ENCODE measurements at places on chromosomes 1 and 21. TPM values are rescaled to one million over a fixed set of nuclear protein-coding genes. Genes with fewer than 3 reads are reported as not detected.

DNA sequence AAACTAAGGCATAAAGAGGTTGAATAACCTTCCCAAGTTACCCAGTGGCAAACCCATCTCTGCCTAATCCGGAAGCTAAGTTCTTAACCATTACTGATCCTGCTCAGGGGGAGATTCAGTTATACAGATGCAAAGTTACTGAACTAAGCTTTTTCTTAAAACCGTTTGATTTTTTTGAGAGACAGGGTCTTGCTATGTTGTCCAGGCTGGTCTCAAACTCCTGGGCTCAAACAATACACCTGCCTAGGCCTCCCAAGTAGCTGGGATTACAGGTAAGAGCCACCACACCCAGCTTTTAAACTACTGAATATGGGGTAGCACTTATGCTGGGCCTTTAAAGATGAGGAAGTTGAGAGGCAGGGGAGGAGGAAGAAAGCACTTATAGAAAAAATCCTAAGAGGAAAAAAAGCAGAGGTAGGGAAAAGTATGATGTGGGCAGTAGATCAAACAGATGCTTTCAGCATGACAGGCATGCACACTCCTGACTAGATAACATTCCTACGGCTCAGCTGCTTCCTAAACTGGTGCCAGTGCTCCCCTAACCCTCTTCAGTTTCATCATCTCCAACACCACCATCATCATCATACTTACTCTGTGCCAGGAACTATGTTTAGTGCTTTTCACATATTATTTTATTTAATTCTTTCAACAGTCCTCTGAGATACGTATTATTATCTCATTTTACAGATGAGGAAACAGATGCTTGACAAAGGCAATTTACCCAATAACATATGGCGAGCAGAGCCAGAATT lies 5.8 kb downstream of the PAFAH2 start:
- no peak for DNase-seq

The RAP1GAP gene
- total RNA-seq: 10.8 TPM

The TEDDM1 gene
- total RNA-seq: not detected

The VAMP3 gene
- 31.8 TPM for total RNA-seq

- DNase-seq: no peak
Measured at GRCh38 chr1:172354291-172355274, 65.9 kb upstream of the C1orf105 start.

The PRAMEF27 gene
- not detected for total RNA-seq

The RPE65 gene
- total RNA-seq: not detected

DNA sequence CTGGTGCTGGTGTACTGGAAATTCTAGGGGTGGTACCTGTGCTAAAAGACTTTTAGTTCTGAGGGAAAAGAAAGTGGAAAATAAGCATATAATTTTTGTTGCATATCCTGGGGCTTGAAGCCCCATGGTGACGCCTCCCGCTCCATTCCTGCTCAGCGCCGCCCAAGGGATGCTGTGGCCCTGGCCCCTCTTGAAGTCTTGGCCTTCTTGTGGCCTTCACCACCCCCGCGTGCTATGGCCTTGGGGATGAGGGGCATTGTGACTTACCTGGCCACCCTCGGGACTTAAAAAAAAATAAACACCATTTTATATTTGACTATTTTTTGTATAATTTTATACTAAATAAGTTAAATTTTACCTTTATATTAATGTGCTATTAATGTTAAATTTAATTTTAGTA lies 15.3 kb downstream of the IFI16 start:
- DNase-seq: no peak

- no peak for DNase-seq
Measured at GRCh38 chr1:84271441-84272151, 29.9 kb upstream of the SAMD13 start.

DNA sequence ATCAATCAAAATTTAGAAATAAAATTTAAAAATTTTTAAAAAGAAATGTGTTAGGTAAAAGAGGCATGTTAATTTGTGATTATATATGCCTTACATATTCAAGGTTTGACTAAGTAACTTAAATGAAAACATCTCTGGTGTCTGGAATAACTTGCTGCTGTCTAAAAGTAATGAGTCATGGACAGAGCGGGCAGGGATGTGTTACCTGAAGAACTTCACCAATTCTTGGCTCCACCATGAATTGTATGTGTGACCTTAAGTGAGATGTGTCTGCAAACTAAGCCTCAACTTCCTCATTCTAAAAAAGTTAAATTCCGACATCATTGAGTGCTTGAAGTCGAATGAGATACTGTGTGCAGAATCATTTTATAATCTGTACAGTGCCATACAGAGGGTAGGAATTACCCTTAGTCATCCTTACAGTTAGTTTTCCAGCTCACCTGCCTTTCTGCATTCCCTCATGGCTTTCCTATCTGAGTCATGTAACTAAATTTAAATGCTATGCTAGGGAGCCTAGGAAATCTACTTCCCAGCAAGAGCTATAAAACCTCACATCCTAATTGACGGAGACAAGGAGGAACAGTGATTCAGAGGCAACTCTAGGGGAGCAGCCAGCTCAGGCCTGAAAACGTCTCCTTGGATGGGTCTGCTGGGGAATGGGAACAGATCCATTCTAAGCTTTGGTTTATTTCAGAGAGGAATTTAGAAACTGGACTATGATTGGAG lies 100.7 kb upstream of the TSPAN2 start:
- no peak for DNase-seq

The LRRC53 gene
- total RNA-seq: not detected

The S1PR1 gene
- total RNA-seq: 12.1 TPM

DNA sequence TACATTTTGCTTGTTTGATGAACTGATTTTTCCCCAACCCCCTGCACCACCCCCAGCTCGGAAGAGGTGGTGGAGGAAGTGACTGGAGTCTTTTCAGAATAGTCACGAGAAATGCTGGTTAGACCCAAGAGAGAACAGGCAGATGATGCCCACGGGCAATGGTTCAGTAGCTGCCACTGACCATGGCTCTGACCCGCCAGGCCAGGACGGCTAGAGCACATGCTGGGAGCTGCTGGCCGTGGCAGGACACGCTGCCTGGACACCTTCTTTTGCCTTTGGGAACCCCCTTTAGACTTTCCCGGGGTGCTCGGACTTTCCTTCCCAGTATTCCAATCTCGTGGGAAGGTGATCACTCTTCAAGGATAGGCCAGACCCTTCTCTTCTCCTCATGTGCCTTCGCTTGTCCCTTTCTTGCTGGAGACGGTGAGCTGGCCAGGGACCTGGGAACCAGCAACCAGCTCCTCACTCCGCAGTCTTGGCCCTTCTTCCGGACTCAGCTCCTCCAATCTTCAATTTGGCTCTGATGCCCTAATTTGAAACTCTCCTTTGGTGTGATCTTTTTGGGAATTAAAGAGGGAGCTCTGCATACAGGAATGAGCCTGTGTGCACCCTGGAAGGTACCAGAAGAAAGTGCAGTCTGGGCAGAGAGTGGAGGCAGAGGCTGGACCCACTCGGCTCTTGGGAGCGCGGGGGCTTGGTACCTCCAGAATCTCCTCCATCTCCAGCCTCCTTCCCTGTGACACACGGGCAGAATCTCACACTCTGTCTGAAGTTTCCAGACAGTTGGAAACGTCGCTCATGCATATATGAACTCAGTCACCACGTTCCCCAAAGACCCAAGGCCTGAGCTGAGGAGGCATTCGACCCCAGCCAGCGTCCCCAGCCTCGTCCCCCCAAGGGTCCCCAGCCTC lies 4.0 kb upstream of the PDE9A start:
- DNase-seq: no peak

DNA sequence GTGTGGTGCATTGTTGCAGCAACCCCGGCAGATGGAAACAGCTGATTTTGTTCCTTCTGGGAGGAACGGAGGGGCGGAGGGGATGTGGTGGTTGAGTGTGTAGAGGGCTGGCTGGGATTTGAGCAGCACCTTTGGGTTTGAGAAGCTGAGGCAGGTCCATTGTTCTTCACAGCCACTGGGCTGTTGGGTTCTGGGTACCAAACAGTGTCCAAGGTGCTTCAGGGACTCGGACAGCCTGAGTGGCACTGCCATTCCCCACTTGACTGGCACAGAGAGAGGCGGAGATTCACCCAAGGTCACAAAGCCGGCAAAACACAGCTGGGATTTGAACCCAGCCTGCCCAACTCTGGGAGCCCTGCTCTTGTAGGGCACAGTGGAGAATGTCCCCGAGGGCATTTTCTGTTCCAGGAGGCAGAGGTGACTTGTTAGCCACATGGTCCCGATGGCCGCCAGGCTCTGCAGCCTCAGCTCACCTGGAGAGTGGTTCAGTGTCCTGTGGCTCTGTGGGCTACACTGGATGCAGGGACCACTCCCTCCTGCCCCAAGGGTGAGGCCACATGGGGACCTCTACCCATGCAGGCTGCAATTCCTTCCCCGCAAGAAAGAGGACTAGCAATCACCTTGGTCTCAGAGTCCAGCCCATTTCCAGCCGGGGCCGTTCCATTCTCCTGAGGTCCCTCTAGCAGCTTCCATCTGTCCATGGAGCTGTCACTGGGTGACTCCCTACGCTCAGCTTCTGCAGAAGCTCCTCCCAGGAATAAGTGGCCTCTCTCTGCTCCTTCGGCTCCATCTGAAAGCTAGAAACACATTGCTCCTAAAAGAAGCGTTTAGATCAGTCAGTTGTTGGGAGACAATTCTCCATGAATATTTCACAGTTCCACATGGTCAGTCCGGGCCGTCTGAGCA lies 31.2 kb upstream of the C1orf174 start:
- DNase-seq: no peak

The SLC6A9 gene
- 0.65 TPM for total RNA-seq

The UTS2 gene
- total RNA-seq: not detected

The GBP6 gene
- total RNA-seq: not detected

DNA sequence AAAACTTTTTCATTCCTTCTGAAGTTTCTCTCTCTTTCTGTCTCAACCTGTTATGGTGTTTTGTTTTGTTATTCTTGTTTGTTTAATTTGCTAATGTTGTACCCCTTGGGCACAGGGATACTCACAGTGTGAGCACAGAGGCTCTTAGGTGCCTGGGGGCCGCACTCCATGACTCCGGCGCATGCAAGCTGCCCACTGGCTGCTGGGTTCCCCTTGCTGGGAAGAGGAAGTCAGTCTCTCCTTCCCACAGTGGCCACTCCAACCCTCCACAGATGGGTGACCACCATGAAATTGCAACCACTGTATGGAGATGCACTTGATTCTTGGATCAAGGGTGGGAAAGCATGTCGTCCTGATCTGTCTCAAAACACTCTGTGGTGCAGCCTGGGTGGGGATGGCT lies 4.6 kb upstream of the CD1A start:
- DNase-seq: no peak

The GFI1 gene
- 0.38 TPM for total RNA-seq

- DNase-seq: no peak
Measured at GRCh38 chr1:85128316-85128715, 72.5 kb downstream of the SYDE2 start.

DNA sequence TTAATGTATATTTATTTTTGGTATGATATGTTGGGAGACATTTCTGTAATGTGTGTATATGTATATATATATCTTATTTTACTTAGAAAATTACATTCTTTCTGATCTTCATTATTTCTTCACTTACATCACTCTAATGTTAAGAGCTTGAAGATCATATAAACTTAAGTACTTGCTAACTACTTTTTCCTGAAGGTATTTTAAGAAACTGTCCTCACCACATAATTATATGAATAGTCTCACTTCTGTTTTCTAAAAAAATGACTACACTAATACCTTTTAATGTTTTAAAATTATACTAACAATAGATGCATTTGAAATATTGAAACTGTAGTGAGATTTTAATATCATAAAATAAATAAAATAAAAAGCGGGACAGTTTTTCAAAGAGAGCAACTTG lies 377.1 kb downstream of the LRRIQ3 start:
- DNase-seq: no peak

DNA sequence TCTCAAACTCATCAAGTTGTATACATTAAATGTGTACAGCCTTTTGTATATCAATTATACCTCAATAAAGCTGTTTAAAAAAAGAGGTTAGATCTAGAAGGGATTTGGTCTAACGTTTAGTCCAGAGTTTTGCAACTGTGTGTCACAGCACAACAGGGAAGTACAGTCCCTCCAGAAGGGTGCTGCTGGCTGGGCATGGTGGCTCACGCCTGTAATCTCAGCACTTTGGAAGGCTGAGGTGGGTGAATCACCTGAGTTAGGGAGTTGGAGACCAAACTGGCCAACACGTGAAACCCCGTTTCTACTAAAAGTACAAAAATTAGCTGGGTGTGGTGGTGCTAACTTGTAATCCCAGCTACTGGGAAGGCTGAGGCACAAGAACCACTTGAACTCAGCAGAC lies 78.3 kb upstream of the HAO2 start:
- no peak for DNase-seq

Measured in left lobe of liver (tissue), 2 donors.